Left ventricle myocardium inferior (tissue), 1 donor: ENCODE measurements at places on chromosomes 7 and 10.

DNA sequence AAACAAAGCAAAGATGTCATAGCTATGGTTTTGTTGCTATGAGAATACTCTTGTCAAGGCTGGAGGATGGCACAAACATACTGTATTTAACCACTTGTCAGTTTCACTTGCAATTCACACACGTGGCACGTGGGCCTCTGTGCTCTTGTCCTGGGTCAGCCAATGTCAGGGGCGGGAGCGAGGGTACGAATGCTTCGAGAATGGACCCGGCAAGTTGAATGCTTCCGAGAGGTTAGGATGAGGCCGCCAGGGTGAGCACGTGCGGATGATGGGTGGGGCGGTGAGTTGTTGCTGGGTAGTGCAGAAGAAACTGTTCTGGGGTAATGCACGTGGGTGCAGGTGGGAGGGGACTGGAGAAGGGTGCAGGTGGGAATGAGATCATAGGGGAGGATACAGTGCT lies 10.4 kb upstream of the OCM2 start:
- no peak for DNase-seq

GRCh38 chr7:11124856-11125559 lies 151.3 kb downstream of the PHF14 start:
- DNase-seq = no peak

DNA sequence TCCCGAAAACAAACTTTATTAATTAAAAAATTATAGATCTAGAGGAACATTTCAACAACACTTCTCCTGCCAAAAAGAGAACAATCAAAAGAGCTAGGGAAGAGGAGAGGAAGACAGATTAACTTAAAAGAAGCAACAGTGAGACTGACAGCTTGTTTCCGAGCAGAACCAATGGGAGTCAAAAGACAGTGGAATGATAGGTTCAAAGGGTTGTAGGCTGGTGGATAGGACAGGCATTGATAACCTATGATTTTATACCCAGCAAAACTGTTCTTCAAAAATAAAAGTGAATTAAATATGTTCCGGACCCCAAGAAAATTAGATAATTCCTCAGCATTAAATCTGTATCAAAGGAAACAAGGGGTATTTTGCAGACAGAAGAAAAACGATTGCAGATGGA lies 207.6 kb downstream of the MAD1L1 start:
- no peak for DNase-seq

- no peak for DNase-seq
Measured at GRCh38 chr10:53771701-53772100, 999.1 kb upstream of the MBL2 start.

DNA sequence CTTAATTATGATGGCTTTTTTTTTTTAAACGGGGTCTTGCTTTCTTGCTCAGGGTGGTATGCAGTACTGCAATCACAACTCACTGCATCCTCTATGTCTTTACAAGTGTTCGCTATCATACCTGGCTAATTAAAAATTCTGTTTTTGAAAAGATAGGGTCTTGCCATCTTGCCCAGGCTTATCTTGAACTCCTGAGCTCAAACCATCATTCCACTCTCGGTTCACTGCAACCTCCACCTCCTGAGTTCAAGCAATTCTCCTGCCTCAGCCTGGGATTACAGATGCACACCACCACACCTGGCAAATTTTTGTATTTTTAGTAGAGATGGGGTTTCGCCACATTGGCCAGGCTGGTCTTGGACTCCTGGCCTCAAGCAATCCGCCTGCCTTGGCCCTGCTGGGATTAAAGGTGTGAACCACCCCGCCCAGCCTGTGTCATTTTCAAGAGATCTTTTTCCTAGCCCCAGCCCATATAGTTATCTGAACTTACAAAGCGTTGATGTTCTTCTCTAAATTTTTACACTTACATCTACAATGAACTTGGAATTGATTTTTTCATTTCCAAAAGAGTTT lies 6.0 kb downstream of the HNRNPF start:
- no peak for DNase-seq

- DNase-seq = no peak
Measured at GRCh38 chr7:29285444-29285793, 90.8 kb downstream of the CHN2 start.

DNA sequence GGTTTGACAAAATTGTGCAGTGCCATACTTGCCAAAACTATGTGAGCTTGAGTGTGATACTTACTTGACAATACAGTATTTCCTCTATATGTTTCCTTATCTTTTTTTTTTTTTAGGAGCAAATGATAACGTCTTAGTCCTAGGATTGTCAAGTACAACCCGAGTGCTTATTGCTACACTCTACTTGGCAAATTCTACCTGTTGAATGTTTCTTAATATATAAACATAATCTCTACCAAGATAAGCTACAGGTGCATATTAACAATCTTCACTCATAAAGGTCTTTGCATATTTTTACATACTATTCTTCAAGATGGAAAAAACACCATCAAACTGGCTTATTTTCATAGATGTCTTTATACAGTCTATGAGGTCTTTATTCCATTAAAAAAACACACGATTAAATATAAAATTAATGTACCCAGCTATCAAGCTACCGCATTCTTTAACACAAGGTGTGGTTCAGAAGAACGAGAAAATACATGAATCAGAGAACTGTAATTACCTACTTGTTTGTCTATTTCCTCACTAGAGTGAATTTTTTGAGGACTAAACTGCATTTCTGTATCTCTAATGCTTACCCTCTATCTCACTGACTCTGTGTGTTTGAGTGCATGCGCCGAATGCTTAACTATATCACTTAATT lies 76.1 kb upstream of the PDSS1 start:
- no peak for DNase-seq
